Stimulated activated CD4-positive, alpha-beta T cell treated with anti-CD3 and anti-CD28 coated beads, Interleukin-1b, Interleukin-23, amount 100 ng/mL, for 1 hour (primary cell): ENCODE measurements at places on chromosomes 16 and 17.

- DNase-seq: no peak
Observed at GRCh38 chr17:4728124-4728523, 3.1 kb upstream of the MED11 start.

- no peak for DNase-seq
Observed at GRCh38 chr17:41518031-41518430, 659 bp downstream of the KRT15 start.

DNA sequence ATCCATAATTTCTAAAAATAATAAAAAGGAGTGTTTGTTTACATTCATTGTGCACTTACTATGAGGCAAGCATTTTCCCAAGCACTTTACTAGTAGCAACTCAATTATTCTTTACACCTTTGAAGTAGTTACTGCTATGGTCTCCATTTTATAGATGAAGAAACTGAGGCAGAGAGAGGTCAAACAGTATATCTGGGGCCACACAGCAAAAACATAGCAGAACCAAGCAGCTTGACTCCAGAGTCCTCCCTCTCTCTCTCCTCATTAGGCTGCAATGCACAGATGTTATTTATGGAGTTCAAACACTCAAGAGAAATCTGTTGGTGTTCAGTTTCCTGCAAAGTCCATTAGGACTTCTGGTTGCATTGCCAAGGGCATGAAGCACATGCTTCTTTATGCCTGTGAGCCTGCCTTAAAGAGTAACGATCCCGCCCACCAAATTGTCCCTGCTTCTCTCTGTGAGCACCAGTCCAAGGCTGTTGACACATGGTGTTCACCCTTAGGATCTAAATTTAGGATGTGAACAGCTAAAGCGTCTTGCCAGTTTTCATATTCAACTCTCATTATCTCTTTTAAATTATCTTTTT lies 44.0 kb downstream of the GPRC5B start:
- no peak for DNase-seq

DNA sequence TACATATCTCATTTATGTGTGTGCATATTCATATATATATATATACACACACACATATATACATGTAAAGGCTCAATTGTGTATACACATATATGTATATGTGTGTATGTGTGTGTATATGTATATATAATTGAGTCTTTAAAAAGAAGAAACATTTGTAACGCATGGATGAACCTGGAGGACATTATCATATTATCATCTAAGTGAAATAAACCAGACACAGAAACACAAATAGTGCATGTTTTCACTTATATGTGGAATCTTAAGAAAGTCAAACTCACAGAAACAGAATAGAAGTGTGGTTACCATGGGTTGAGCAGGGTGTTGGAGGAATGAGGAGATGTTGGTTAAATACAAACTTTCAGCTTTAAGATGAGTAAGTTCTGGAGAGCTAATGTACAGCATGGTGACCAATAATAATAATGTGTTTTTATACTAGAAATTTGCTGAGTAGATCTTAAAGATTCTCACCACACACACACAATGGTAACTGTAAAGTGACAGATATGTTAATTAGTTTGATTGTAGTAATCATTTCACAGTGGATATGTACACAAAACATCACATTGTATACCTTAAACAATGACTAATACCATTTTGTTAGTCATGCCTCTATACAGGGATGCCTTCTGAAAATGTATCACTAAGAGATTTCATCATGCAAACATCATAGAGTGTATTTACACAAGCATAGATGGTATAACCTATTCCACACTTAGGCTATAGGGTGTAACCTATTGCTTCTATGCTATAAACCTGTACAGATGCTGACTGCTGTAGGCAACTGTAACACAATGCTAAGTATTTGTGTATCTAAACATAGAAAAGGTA lies 132.6 kb upstream of the CACNG5 start:
- no peak for DNase-seq

GRCh38 chr17:50863221-50863843 lies 2.8 kb downstream of the TOB1 start:
- DNase-seq: no peak

DNA sequence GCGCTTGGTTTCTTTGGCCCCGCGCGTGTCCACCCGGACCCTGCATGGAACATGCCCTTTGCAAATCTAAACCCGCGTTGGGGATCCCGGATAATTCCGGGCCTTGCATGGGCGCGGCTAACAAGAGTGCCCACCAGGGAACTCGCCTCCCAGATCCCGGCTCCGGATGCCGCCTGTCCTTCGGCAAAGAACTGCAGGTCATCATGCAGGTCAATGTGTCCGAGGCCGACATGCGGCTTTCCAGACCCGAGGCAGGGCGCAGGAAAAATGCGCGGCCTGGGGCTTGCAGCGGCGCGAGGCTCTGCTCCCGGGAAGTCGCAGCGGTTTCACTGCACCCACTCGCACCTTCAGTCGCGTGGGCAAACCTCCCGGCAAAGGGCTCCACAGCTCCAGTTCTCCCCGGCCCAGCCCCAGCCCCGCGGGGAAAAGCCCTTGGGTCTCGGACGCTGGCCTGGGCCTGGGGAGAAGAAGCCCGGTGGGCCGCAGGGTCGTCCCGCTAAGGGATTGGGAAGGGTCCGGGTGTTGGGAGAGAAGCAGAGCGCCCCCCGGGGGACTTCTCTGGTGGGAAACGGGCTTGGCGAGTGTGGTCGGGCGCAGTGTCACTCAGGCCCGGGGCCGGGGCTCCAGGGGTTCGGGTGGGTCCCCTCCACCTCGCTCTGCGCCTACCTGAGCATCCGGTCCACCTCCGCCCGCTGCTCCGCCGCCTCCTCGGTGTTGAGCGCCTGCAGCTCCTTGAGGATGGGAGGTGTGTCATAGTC lies 805 bp downstream of the HNF1B start:
- DNase-seq: no peak

GRCh38 chr16:21611556-21612384 lies 12.4 kb downstream of the METTL9 start:
- no peak for DNase-seq

DNA sequence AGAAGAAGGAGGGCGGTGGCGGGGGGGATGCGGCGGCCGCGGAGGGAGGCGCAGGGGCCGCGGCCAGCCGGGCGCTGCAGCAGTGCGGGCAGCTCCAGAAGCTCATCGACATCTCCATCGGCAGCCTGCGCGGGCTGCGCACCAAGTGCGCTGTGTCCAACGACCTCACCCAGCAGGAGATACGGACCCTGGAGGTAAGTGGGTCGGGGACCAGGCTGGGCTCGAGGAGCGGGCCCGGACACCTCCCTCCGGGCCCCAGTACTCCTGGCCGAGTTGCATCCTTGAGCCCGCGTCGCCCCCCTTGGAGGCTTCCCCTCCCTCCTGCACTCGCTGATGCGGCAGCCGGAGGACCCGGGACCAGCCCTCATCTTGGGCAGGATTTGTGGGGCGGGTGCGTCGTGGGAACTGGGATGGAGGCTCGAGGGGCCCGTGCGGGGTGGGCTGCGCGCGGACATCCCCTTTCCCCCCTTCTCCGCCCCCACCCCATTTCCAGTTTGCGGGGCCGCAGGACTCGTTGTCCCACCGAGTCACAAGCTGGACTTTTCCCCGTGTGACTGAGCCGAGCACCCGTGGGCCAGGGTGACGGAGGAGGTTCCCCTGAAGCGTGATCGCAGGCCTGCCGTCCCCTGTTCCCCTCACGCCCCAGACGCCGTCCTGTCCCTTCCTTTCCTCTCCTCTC lies 572 bp downstream of the KSR1 start:
- no peak for DNase-seq

DNA sequence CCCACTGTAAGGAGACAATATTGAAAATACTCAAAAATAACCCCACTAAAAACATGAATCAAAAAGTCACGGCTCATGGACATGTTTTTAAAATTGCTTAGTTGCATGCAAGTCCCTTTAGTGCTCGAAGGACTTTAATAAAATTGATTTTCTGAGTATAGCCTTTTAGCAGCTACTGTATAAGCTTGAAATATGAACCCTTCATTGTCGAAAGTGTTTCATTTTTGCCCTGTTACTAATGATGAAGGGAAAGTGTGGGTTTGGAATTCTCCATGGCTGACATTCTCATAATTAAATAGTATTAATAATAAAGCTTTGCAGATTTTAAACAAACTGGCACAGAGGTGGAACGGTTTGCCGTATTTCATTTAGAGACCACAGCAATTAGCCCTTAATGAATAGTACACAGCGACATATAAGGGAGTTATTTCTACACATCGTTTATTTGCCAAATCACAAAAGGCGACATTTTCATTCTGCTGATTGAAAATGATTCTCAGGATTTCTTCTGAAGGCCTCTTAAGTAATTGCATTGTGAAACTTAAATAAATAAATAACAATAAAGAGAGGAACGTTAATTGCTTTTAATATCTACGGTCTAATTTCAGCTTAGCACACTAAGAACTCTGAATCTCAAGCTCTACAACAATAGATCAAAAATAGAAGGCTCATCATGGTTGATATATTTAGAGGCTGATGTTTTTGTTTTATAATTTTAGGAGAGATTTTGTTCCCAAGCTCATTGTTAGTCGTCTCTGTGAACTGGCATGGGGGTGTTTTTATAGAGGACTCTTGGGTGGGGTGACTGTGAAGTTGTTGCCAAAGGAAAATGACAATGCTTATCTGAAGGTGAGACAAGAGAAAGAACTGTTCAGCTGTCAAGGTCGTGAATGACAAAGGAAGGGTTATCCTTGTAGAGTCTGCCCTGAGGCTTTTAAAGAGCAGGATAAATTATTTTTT lies 60.6 kb downstream of the IRX6 start:
- DNase-seq: no peak

DNA sequence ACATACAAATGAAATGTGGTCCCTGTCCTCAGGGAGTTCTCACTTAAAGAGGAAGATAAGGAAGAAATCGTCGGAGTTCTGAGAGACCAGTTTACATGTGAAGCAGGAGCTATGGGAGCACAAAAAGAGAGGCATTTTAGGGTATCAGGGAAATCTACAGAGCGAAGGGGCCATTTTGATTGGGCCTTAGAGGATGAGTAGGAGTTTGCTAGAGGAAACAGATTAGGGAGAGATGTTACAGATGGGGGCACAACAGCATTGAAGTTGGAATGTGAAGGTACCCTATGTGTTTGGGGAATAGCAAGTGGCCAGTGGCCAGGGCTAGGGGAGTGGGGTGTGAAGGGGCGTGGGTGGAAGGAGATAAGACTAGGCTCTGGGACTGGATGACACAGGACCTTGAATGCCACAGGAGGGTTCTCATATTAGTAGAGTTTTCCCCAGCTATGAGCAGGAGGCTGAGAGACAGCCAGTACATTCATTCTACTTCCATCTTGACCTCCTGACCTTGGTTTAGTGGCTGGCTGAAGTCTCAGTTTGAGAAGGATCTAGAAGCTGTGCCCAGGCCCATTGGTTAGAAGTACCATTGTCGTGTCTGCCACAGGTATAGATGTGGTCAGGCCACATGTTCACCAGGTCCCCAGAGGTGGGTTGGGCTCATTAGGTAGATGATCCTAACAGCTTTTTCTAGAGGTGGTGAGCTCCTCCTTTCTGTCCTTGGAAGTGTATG lies 34.8 kb downstream of the CPNE2 start:
- no peak for DNase-seq

DNA sequence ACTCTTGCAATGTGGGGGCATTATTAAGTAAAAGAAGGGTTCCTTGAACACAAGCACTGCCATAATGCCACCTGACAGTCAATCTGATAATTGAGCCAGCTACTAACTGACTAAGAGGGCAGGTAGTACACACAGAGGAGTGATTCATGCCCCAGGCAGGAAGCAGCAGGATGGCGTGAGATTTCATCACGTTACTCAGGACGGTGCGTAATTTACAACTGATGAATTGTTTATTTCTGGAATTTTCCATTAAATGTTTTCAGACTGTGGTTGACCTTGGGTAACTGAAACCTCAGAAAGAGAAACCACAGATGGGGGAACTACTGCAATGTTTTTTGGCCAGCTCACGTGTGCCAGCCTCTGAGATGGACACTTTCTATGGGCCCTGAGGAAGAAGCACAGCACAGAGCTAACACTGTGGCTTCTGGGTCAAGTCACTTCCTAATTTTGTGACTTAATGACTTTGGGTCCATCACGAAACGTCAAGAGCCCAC lies 46.7 kb downstream of the C17orf67 start:
- DNase-seq: peak; percentile 17

- no peak for DNase-seq
Observed at GRCh38 chr17:30819971-30820705, 4.4 kb downstream of the CRLF3 start.

GRCh38 chr17:50087246-50087911 lies 7.8 kb upstream of the PDK2 start:
- peak; percentile 60 for DNase-seq

DNA sequence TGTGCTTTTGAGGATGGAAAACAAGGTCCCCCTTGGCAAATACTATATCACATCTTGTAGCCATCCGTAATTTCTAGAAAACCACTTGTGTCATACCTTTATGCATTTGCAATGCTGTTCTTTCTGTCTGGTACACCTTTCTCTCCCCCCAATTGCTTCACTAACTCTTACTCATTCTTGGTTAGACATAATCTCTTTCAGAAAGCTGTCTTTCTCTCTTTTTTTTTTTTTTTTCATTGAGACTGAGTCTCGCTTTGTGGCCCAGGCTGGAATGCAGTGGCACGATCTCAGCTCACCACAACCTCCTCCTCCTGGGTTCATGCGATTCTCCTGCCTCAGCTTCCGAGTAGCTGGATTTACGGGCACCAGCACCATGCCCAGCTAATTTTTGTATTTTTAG lies 94.9 kb upstream of the C17orf78 start:
- no peak for DNase-seq

- no peak for DNase-seq
Observed at GRCh38 chr17:29060475-29060874, 17.5 kb downstream of the PIPOX start.

DNA sequence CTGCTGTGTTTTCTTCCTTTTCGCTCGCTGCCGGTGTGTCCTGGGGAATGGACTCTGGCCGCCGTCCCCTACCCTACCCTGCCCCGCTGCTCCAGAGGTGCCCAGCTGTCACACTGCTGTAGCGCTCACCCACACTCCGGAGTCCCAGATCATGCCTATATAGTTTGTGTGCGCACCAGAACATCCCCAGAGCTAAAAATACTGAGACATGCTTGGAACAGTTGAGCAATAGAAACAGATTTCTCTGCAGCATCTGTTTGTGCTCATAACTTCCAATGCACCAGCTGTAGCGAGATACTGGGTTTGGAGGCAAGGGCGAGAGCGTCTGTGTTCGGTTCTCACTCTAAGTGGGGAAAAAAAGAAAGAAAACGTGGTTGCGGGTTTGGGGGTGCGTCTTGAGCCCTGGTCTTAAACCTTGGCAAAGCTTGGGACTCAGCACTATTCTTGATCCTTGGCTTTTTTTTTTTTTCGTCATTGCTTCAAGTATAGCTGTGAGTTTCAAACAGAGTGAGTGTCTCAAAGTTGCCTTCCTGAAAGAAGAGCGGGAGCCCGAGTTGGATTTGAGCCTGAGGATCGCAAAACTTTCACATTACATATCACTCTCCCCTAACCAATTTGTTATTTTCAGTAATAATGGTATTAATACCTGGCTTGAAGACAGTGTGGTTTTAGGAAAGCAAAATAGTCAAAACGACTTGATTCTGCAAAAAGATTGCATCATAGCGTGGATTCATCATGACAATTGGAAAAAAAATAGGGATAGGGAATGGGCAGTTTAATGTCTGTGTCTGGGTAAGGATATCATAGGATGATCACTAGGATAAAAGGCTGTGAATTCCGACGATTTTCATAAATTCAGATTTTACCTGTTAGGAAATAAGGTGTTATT lies 621 bp downstream of the KCNJ2 start:
- DNase-seq: no peak
